Stimulated activated CD8-positive, alpha-beta memory T cell treated with anti-CD3 and anti-CD28 coated beads, Interleukin-7, amount 100 ng/mL, for 24 hours (primary cell): ENCODE measurements at places on chromosomes 2 and 18.
A peak's percentile ranks its signal among the peaks of the same experiment; 100 is the strongest.

- no peak for DNase-seq
Measured at GRCh38 chr2:48306409-48307284, 223.3 kb upstream of the STON1 start.

GRCh38 chr18:46281185-46282176 is 177.3 kb downstream of the HAUS1 start:
- DNase-seq = peak; percentile 22

GRCh38 chr18:13481820-13482617 is 244.3 kb downstream of the FAM210A start:
- DNase-seq = no peak

- no peak for DNase-seq
Measured at GRCh38 chr18:3726238-3726951, 276.4 kb downstream of the TGIF1 start.

GRCh38 chr2:131039101-131039440 is 54.2 kb downstream of the FAM168B start:
- no peak for DNase-seq

DNA sequence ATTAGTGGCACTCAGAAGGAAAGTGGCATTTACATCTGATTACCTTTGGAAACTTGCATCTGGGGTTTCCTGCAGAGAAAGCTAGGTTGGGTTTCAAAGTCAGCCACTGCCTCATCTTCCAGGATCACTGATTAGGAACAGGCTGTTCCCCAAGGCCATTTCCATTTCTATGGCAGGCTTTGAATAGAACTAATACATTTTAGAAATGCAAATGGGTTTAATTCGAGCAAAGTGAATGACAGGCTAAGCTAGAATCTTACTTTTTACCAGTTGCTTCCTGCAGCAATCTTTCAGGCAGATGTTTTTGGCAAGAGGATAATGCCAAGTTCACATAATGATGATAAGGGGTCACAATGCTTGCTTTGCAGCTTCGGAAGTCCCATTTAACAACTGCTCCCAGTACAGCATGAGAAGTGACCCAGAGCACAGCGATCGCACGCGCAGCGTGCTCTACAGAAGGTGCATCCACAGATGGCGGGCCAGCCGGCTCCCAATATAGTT is 336.7 kb downstream of the LPIN1 start:
- no peak for DNase-seq

GRCh38 chr2:85255813-85256594 is 71.8 kb downstream of the TGOLN2 start:
- DNase-seq = no peak

- DNase-seq = no peak
Measured at GRCh38 chr2:32940316-32940997, 6.3 kb upstream of the LTBP1 start.

- no peak for DNase-seq
Measured at GRCh38 chr2:234308073-234308812, 188.6 kb downstream of the ARL4C start.

DNA sequence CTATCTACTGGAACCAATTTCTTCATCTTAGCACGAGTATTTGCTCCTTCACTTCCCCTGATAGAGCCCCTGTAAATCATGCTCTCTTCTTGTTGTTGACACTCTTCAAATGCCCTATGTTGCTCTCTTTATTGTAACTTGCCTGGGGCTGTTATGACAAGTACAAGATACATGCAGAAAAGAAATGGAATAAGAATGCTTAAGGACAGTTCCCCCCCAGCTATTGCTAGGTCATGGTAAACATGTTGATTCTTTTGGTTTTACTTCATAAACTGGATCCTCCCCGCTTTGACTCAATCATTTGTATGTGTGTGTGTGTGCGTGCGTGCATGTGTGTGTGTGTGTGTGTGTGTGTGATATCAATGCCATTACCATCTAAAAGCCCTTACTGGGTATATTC is 368.5 kb upstream of the CNTNAP5 start:
- no peak for DNase-seq
